ENCODE measurements at places on chromosomes 3 and 15.

- no peak for DNase-seq
Measured at GRCh38 chr3:88626456-88627120, 476.8 kb downstream of the C3orf38 start.

- no peak for DNase-seq
Measured at GRCh38 chr15:101210058-101210457, 41.8 kb downstream of the CHSY1 start.

- DNase-seq: peak; percentile 85
Measured at GRCh38 chr3:48151058-48151806, 37.0 kb downstream of the CDC25A start.

- no peak for DNase-seq
Measured at GRCh38 chr15:65305150-65305758, 777 bp downstream of the RNU5B-1 start.

DNA sequence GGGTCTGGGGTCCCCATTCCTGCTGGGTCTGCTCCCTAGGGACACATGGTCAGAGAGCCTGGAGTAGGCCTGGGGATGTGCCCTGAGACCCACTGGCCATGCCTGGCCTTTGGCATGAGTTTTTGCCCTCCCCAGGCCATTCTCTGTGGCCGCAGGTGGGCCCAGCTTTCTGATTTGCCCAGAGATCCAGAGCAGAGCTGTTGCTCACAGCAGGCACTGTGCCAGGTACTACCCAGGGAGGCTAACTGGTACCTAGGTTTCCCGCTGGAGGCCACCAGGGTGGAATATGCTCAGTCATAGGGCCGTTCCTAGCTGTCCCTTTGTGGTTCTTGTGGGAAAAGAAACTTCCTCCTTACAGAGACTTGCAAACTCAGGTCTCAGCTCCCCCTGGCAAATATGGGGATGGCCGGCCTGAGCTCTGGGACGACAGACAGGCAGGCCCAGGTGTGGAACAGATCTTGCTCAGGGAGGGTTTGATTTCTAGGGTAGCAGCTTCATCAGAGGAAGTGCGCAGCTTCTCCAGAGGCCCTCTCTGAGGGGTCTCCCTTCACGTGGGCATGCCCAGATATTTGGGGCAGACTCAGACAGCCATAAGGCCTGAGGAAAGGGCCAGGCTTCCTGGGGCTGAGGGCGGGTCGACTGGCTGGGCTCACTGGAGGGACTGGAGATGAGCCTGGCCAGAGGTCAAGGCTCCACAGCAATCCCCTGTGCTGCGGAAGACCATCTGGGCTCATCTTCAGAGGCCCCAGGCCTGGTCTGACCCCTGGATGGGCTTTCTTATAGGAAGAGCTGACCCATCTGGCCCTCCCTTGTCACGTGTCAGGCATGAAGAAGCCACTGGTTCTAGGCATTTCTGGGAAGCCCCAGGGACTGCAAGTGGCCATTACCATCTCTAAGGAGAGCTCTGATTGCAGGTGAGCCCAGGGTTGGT lies 28.0 kb downstream of the ACAA1 start:
- DNase-seq: no peak

DNA sequence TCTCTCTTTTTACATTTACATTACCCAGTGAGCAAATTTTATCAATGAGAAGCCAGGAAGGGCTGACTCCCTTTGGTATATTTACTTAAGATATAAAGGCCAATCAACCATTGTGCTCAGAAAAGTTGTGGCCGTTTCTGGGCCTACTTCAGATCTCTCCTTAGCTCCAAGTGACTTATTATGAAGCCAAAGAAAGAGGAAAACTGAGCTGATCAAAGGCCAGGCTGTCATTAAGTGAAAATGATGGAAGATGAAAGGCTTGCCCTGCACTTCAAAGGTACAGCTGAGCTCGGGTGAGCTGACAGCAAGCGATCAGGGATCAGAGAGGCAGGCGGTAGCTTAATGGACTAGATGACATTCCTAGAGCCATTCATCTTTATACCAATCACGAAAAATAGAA lies 24.8 kb downstream of the VGLL4 start:
- DNase-seq: no peak

DNA sequence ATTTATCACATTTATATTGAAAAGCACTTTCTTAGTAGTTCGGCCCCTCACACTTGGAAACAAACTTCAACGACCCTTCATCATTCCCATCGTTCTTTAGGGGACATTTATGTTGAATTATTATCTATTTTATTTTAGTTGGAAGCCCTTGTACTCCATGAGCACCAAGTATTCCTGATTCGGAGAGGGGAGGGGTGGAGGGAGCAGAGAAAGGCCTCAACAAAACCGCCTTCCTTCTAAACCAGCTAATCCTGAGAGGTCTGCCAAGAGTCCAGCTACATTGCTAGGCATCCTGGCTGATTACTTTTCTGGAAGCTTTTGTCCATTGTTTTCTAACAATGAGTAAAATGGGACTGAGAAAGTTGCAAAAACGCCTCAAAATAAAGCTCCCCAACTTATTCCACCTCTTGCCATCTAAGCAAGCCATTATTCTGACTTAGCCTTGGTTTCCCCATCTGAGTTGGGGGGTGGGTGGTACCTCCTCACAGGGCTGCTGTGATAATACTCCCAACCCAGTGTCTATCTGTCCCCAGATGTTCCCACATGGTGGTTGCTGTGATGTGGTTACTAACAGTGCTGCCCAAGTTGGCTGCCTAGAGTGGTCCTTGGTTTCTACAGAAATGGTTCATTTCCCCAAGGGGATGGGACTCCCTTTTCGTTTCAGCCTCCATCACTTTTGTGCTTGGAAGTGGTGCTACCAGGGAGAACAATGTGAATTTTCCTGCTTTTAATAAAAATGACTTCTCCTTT lies 1.2 kb upstream of the TMEM158 start:
- no peak for DNase-seq

DNA sequence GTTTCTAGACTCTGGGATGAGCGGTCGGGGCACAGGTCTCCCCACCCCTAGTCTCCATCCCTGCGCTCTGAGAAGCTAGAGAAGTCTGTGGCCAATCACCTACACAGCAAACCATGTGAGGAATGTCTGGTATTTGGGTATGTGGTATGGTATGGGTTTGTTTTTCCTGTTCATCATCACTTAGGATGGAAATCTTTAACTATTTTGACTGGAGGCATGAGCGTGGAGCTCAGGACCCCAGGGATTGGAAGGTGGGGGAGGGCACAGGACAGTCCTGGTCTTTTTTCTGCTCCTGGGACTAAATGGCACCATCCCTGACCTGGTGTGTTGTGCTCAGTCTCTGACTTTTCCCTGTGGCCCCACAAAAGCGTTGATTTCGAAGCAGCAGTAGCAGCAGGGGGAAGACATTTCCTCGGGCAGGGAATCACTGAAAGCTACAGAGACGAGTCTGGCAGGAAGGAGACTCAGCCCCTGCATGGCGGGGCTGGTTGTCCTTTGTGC lies 191.7 kb upstream of the TPM1 start:
- DNase-seq: no peak

DNA sequence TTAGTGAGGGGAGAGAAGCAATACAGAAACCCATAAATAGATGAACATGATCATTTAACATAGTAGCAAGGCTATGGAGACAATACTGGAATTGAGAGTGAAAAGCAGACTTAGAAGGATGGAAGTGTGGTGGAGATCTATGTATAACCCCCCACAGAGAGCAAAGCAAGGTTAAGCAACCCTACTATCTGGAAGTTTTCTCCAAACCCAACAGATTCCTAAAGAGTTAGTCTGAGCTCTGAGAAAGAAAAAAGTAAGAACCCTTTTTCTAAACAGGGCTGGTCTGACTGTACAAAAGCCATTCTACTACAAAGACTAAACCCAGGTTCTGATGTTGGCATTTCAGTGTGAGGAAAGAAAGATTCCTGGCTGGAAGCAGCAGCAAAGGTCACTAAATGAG lies 153.2 kb downstream of the WNT5A start:
- DNase-seq: no peak

DNA sequence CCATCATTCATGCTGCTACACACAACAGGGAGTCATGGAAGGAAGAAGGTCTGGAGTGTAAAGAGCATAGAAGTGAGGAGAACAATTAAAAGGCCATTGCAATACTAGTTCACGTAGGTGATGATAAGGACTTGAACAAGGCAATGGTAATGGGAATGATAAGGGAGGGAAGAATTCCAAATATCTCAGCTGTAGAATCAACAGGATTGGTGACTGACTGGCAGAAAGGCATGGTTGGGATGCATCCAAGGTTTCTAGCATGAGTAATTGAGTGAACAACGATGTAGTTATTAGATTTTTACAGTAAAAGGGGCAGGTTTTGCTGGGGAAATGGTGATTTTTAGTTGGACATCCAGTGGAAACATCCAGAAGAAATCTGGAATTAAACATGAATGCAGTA lies 2.4 kb upstream of the SEC62 start:
- DNase-seq: no peak

DNA sequence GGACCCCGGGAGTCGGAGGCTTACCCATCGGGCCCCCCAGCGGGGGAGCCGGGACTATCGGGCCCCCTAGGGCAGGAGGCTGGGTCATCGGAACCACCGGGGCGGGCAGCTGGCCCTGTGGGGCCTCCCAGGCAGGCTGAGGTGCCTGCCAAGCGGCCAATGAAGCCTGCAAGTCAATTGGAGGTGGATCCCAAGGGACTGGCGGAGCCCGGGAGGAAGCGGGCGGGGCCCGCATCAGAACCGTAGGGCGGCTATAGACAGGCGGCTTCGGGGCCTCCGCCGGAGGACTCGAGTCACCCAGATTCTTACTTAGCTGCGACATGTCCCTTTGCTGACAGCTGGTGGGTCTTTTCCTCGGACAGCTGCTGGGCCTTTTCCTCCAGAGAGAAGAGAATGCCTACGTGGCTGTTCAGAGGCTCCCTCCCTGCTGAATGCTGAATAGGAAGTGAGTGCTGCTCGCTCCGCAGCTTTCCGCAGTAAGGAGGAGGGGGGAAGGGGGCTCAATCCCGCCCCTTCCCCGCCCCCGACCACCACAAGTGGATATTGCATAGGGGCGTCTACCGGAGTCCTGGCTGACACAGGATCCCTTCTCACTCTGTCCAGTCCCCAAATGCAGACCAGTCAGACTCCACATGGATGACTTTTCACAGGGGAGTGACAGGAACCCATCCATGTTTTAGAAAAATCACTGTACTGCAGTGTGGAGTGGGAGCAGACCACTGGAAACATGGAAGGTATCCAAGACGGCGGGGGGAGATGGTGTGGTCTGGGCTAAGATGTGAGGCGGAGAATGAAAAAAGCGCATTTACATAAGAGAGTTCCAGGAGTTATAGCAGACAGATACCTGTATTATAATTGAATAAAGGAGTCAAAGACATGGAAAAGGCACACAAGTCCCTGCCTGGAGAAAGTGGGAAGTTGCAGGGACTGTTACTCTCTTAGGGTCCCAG lies at the start of gene MAGEL2:
Gene MAGEL2 (minus strand): TSS at position 447 of the 950 bp plus-strand sequence. CDS start 125 bp downstream, at position 322.
- no peak for DNase-seq

- DNase-seq: no peak
Measured at GRCh38 chr3:139555249-139555648, 15.7 kb upstream of the RBP1 start.

- DNase-seq: no peak
Measured at GRCh38 chr3:126087552-126088175, 3.7 kb upstream of the SLC41A3 start.

- DNase-seq: no peak
Measured at GRCh38 chr3:151560738-151561137, 99.9 kb upstream of the IGSF10 start.

- DNase-seq: no peak
Measured at GRCh38 chr15:67746022-67746421, 79.3 kb upstream of the SKOR1 start.

- no peak for DNase-seq
Measured at GRCh38 chr3:13846716-13847570, 32.9 kb downstream of the WNT7A start.

DNA sequence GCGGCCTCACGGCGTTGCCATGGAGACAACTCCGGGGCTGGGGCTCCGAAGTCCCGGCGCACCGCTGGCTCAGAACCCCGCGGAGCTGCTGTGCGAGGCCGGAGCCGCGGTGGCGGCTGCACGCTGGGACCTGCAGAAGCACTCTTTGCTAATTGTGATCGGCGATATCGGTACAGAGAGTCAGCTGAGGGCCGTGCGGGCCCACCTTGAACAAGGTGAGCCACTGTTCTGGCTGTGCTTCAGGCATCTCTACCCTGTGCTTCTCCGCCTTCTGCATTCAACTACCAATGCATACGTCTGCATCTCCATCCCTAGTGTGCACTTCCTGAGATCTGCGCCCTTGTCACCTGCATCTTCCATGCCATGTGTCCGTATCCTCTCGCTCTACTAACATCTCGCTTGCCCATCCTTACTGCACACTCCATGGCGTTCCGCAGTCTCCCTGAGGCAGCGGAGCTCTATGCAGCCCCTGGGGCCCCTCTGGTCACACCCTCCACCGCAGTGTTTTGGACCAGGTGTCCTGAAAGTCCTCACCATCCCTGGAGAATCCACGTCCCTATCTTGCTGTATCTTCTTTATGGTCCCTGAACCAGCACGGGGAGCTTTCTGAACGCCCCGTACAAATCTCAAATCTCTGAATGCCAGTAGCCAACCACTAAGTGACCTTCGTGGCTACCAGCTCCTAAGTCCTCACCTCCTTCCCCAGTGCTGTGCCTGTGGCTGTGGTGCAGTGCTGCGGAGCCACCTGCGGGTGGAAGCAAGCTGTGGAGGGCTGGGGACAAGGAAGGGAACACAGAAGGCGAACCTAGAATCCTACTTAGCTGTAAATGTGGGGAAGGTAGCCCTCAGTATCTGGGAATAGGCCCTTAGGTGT lies 6.2 kb upstream of the MAP1A start:
- DNase-seq: no peak

GRCh38 chr15:56074481-56075265 lies 81.3 kb upstream of the NEDD4 start:
- DNase-seq: no peak

- DNase-seq: peak; percentile 27
Measured at GRCh38 chr3:98188545-98188944, 22.0 kb downstream of the OR5H15 start.

- no peak for DNase-seq
Measured at GRCh38 chr3:78728406-78729145, 1039.2 kb downstream of the ROBO1 start.

DNA sequence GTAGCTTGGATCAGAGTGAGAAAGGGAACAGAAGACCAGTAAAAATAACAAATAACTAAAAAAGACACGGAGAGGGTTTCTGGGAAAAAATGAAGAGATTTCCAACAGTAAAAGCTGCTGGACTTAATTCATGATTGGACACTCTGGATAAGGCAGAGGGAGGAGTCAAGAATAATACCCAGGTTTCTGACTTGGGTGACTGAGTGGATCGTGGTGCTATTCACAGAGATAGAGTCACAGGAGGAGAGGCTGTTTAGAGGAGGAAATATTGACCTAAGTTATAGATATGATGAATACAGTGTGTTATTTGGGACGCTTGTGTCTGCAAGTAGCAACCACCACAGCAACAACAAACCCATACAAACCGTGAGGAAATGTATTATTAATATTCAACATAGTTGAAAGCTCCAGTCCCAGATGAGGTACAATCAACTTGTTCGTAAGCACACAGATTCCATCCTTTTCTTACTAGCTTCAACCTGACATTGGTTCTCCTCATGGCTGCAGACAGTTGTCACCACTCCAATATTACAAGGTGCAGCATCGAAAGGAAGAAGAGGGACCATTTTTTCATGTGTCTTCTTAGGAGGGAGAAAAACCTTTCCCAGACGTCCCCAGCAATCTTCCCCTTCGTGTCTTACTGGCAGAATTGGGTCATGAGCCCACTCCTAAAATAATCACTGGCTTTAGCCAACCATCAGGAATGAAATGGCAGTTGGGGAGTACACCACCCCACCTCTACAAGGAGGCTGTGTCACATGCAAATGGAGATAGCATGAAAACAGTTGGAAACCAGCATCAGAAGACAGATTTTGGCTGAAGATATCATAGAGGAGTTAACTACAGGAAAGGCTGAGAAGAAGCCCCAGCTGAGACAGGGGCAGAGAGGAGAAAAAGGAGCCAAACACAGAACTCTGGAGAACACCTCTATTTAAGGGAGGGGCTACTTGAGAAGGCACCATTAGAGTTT lies 387.8 kb downstream of the SHQ1 start:
- DNase-seq: no peak
